ENCODE measurements at places on chromosomes 7 and 10.

DNA sequence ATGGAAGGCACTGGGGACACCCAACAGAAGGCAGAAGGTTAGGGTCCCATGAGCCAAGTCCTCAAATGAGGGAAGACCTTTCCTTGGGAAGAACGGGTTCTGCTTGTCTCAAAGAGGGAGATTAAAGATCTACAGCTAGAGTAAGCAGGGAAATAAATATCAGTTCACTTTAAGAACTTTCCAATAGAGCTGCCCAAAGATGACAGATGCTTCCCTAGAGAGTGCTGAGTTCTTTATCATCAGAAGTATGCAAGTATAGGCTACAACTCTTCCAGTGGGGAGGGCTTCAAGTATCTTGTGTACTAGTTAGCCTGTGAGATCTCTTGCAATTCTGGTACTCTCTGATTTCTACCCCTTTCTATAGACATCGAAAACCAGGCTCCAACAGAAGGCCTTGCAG lies 39.4 kb downstream of the EMX2 start:
- no peak for DNase-seq

- no peak for DNase-seq
These were observed 34.3 kb downstream of the PLAC9 start for GRCh38 chr10:80166581-80167470.

GRCh38 chr10:119090968-119091367 lies 10.4 kb upstream of the EIF3A start:
- DNase-seq, result no peak

GRCh38 chr7:21999896-22000295 lies 54.2 kb upstream of the CDCA7L start:
- DNase-seq, result no peak

- DNase-seq, result no peak
These were observed 24.5 kb downstream of the SNX13 start for GRCh38 chr7:17915796-17916195.

Data from NCI-H1092 treated with DMSO at 0.1 percent for 48 hours (cell line).